ENCODE measurements at places on chromosomes 13 and 19. TPM values are rescaled to one million over a fixed set of nuclear protein-coding genes. Genes with fewer than 3 reads are reported as not detected.
A peak's percentile ranks its signal among the peaks of the same experiment; 100 is the strongest.

TGFB1 gene
- total RNA-seq, result 12.2 TPM

- H3K4me3 ChIP-seq, result no peak overlapping the region
- no peaks in the 10 kb centered on the region for H3K27me3 ChIP-seq
- peaks cover 7% of the 10 kb centered on the region for H3K36me3 ChIP-seq
- no peak overlapping the region for H3K27ac ChIP-seq
- H3K4me1 ChIP-seq, result no peaks in the 10 kb centered on the region
Observed at GRCh38 chr19:17049711-17050280, 23.2 kb upstream of the CPAMD8 start.

PRSS57 gene
- total RNA-seq, result not detected

PABPC3 gene
- 0.48 TPM for total RNA-seq

- H3K4me3 ChIP-seq, result no peak overlapping the region
- no peaks in the 10 kb centered on the region for H3K4me1 ChIP-seq
- no peaks in the 10 kb centered on the region for H3K36me3 ChIP-seq
- H3K27me3 ChIP-seq, result no peaks in the 10 kb centered on the region
Observed at GRCh38 chr19:43439032-43439708, 24.5 kb downstream of the TEX101 start.

OR7D2 gene
- not detected for total RNA-seq

CYP4F8 gene
- not detected for total RNA-seq

GRCh38 chr13:64756621-64757020, 2473.5 kb downstream of the PCDH9 start:
- no peak overlapping the region for H3K4me3 ChIP-seq
- H3K4me1 ChIP-seq, result no peaks in the 10 kb centered on the region
- no peak for DNase-seq
- H3K27ac ChIP-seq, result no peak overlapping the region

IQCN gene
- 0.31 TPM for total RNA-seq

DNA sequence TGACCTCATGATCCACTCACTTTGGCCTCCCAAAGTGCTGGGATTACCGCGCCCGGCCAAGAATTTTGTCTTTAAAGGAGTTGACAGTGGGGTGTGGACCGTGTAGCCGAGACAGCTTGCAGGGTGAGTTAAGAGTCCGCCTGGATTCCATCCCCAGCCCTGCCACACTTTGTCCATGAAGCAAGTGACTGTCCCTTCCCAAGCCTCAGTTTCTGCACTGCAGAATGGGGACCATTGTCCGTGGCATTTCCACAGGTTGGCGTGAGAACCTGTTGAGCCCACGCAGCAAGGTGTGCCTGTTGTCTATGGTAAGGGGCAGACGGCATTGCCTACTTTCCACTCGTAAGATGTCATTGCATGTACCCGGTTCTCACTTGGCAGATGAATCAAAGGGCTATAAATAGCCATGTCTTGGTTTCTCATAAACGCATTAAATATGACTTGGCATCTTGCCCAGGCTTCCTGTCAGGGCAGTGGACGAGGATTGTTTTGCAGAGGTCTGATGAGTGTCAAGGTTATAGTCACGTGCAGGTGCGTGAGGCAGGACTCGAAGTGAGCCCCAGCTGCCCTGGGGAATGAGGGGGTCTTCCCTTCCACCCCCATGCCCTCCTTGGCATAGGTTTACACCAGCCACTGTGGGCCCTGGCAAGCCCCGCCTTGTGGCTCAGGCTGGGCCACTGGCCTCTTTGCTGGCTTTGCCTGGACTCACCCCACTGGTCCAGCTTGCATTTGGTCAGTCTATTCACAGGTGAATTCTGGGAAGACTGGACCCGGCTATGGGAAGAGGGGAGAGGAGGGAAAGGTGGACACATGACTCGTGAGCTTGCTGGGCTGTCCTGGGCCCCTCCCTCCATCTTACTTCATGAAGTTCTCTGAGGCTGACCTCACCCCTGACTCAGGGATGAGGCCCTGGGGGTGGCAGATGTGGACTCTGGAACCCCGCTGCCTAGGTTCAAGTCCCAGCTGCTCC, 14.6 kb downstream of the FAM187B start:
- H3K27me3 ChIP-seq, result no peaks in the 10 kb centered on the region
- H3K4me1 ChIP-seq, result no peaks in the 10 kb centered on the region
- no peak overlapping the region for H3K4me3 ChIP-seq
- DNase-seq, result no peak

DNA sequence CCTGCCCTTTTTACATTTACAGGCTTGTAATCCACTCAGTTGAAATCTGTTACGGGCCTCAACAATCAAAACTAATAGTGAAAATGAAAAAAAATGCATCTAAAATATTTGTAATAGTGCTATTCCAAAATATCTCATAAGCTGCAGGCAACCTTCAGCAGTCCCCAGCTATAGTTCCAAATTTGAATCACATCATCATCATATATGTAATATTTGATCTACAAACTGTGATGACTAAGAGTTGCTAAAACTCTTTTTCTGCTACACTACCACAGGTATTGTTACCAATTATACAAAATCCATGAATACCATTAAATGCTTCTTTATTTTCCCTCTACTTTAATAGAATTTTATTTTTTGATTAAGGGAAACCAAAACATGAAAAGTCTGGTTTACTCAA, 121.4 kb upstream of the RFC3 start:
- H3K4me3 ChIP-seq, result no peak overlapping the region
- no peaks in the 10 kb centered on the region for H3K36me3 ChIP-seq
- no peaks in the 10 kb centered on the region for H3K27me3 ChIP-seq
- H3K27ac ChIP-seq, result no peak overlapping the region
- no peaks in the 10 kb centered on the region for H3K4me1 ChIP-seq

B3GNT8 gene
- 0.86 TPM for total RNA-seq

- H3K4me3 ChIP-seq, result no peak overlapping the region
- no peak for DNase-seq
- no peak overlapping the region for H3K27ac ChIP-seq
- H3K36me3 ChIP-seq, result no peaks in the 10 kb centered on the region
- no peaks in the 10 kb centered on the region for H3K4me1 ChIP-seq
Observed at GRCh38 chr19:49727217-49728030, 35.7 kb downstream of the TSKS start.

DNA sequence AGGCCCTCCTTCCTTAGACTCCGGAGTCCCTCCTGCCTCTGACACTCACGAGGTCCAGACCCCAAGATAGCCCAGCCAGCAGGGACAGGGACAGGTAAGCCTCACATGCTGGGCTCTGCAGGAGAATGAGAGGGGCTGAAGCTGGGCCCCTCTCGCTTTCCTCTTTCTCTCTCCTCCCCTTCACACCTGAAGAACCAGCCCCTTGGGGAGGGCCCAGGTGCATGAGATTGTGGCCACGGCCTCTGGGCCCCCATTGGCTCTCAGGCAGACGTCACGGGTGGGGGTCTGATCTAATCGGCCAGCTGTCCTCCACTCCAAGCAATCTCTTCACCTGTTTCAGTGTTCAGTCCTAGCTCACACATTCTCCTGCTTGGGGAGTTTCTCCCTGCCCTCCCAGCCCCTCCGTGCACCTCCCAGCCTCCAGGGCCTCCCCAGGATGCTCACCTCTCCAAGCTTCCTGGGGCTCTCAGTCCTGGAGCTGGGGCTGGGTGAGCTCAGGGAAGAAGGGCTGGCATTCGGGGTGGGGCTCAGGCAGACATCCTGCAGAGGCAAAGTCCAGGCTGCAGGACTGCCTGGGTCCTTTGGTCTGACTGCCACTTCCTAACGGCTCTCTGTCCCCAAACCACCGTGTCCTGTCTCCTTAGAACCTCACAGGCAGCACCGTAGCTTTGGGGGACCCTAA, 2.8 kb downstream of the TMEM150B start:
- H3K36me3 ChIP-seq, result no peaks in the 10 kb centered on the region
- H3K27me3 ChIP-seq, result no peaks in the 10 kb centered on the region
- H3K27ac ChIP-seq, result no peak overlapping the region
- DNase-seq, result no peak
- peaks cover 10% of the 10 kb centered on the region for H3K4me1 ChIP-seq

GRCh38 chr19:32415669-32416068, 10.1 kb downstream of the DPY19L3 start:
- H3K4me1 ChIP-seq, result no peaks in the 10 kb centered on the region
- no peak overlapping the region for H3K27ac ChIP-seq
- H3K4me3 ChIP-seq, result no peak overlapping the region
- H3K27me3 ChIP-seq, result no peaks in the 10 kb centered on the region
- H3K36me3 ChIP-seq, result peaks cover 41% of the 10 kb centered on the region

GRCh38 chr19:39155114-39155700, 29.6 kb downstream of the PAK4 start:
- no peak for DNase-seq
- H3K4me3 ChIP-seq, result no peak overlapping the region
- H3K27me3 ChIP-seq, result no peaks in the 10 kb centered on the region
- H3K4me1 ChIP-seq, result peaks cover 26% of the 10 kb centered on the region

NLRP9 gene
- total RNA-seq, result not detected

- H3K4me3 ChIP-seq, result no peak overlapping the region
- no peaks in the 10 kb centered on the region for H3K36me3 ChIP-seq
- H3K4me1 ChIP-seq, result no peaks in the 10 kb centered on the region
- H3K27me3 ChIP-seq, result no peaks in the 10 kb centered on the region
- no peak for DNase-seq
Observed at GRCh38 chr13:77318741-77319140, 8.2 kb downstream of the MYCBP2 start.

- DNase-seq, result no peak
- no peaks in the 10 kb centered on the region for H3K4me1 ChIP-seq
- H3K4me3 ChIP-seq, result no peak overlapping the region
Observed at GRCh38 chr19:31986951-31987350, 358.5 kb upstream of the ZNF507 start.

DNA sequence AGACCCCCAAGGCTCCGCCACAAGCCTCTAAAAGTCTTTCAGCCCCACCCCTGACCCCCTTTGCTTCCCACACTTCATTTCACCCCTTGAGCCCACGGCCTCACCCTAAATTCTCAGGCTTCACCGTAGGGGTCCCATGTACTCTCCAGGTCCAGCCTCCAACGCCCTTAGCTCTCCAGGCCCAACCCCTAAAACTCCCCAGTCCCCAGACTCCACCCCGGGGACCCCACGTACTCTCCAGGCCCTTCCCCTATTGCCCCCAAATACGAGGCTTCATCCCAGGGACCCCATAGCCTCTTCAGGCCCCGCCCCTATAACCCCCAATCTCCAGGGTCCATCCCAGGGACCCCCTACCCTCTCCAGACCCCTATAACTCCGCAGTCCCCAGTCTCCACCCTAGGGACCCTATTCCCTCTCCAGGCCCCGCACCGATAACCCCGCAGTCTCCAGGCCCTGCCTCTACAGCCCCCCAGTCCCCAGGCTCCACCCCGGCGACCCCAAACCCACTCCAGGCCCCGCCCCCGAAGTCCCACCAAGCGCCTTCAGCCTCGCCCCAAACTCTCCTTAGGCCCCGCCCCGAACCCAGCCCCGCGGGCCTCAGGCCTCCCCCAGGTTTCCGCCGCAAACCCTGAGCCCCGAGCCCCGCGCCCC, 619 bp downstream of the MED16 start:
- H3K27ac ChIP-seq, result no peak overlapping the region
- no peaks in the 10 kb centered on the region for H3K4me1 ChIP-seq
- no peak for DNase-seq
- H3K4me3 ChIP-seq, result peak overlapping the region; percentile 75
- no peaks in the 10 kb centered on the region for H3K27me3 ChIP-seq

DNA sequence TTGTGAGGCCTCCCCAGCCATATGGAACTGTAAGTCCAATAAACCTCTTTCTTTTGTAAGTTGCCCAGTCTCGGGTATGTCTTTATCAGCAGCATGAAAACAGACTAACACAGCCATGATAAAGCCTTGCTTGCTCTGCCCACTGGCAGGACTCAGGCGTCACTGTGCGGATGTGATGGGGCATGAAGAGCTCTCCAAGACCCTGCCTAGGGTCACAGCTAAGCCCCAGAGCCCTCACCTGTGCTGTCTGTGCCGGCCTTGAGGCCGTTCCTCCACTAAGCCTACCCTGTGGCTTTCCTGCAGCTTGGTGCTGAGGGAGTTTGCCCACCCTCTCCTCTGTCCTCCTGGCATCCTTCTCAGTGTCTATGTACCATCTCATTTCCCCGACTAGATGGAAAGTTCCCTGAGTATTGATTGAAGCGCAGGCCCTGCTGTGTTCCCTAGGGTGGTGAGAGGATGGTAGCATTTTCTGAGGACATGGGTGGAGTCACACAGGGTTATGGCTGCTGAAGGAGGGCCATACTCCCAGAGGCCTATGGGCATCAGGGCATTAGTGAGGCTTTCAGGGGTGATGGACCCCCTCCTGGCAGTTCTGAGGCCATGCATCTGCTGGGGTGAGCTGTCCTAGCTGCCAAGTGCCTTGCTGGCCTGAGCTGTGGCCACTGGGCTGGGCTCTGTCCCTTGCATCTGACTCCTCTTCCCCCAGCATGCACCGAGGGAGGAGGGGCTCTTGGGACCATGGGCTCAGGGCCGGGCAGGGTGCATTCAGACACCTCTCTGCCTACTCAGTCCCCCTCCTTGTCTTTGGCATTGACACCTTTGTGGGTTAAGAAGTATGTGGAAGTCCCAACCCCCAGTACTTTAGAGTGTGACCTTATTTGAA, 75.3 kb downstream of the TEX29 start:
- DNase-seq, result no peak
- H3K4me3 ChIP-seq, result no peak overlapping the region
- H3K36me3 ChIP-seq, result no peaks in the 10 kb centered on the region
- no peaks in the 10 kb centered on the region for H3K4me1 ChIP-seq

LILRB1 gene
- total RNA-seq, result not detected

DNA sequence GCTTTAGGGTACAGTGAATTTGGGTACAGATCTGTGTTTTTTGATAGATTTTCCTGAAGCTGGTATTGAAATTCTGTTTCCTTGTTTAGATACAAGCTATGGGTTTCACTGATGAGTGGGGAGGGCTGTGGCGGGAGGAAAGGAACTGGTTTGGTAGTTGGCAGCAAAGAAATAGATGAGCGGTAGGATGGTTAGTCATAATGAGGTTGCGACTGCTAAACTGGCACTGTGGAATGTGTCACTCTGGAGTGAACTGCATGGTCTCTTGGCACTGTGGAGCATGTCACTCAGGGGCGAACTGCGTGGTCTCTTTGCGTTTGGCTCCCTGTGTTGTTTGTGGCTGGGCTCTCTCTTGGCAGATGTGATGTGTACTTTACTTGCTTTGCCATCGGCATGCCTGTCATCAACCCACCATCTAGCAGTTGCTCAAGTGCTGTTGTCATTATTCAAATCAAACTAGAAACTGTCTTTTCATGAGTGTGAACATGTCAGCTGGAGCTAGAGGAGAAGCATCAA, 82.1 kb downstream of the ATP8A2 start:
- H3K36me3 ChIP-seq, result no peaks in the 10 kb centered on the region
- no peaks in the 10 kb centered on the region for H3K27me3 ChIP-seq
- no peak overlapping the region for H3K27ac ChIP-seq
- no peak overlapping the region for H3K4me3 ChIP-seq
- H3K4me1 ChIP-seq, result no peaks in the 10 kb centered on the region
- no peak for DNase-seq

GRCh38 chr19:2977001-2977745, at the start of gene TLE6:
TSS of gene TLE6 (plus strand) at chr19:2977564. CDS start at chr19:2978234, 670 bp downstream.
- H3K27me3 ChIP-seq, result peaks cover 7% of the 10 kb centered on the region
- H3K4me1 ChIP-seq, result no peaks in the 10 kb centered on the region
- peak within 1 kb of the TSS; percentile 58 for H3K4me3 ChIP-seq
- peak; percentile 95 for DNase-seq

- H3K4me3 ChIP-seq, result peak overlapping the region; percentile 90
- no peak for DNase-seq
- peaks cover 21% of the 10 kb centered on the region for H3K36me3 ChIP-seq
- H3K27me3 ChIP-seq, result no peaks in the 10 kb centered on the region
- peaks cover 9% of the 10 kb centered on the region for H3K4me1 ChIP-seq
- no peak overlapping the region for H3K27ac ChIP-seq
Observed at GRCh38 chr19:46602392-46603194, 1.5 kb downstream of the CALM3 start.

RAVER1 gene
- total RNA-seq, result 70.5 TPM

Measured in H1 (cell line).